Left lung (tissue), 14 donors: ENCODE measurements at places on chromosomes 5 and 9. TPM values are rescaled to one million over a fixed set of nuclear protein-coding genes. Genes with fewer than 3 reads are reported as not detected.

- no peak overlapping the region for H3K4me3 ChIP-seq
- H3K4me1 ChIP-seq, result no peaks in the 10 kb centered on the region
- H3K27me3 ChIP-seq, result no peaks in the 10 kb centered on the region
- no peak overlapping the region for H3K27ac ChIP-seq
These were observed 46.3 kb downstream of the AOPEP start for GRCh38 chr9:94772639-94773303.

- no peak overlapping the region for H3K4me3 ChIP-seq
- no peaks in the 10 kb centered on the region for H3K27me3 ChIP-seq
- peaks cover 23% of the 10 kb centered on the region for H3K4me1 ChIP-seq
- no peak for DNase-seq
- H3K27ac ChIP-seq, result no peak overlapping the region
These were observed 19.5 kb downstream of the DAB2 start for GRCh38 chr5:39405083-39405843.

- no peaks in the 10 kb centered on the region for H3K27me3 ChIP-seq
- no peak for DNase-seq
- peak overlapping the region; percentile 10 for H3K27ac ChIP-seq
- H3K36me3 ChIP-seq, result no peaks in the 10 kb centered on the region
- H3K4me1 ChIP-seq, result peaks cover 8% of the 10 kb centered on the region
- H3K4me3 ChIP-seq, result no peak overlapping the region
These were observed 197.0 kb downstream of the MCTP1 start for GRCh38 chr5:95087816-95088317.

DNA sequence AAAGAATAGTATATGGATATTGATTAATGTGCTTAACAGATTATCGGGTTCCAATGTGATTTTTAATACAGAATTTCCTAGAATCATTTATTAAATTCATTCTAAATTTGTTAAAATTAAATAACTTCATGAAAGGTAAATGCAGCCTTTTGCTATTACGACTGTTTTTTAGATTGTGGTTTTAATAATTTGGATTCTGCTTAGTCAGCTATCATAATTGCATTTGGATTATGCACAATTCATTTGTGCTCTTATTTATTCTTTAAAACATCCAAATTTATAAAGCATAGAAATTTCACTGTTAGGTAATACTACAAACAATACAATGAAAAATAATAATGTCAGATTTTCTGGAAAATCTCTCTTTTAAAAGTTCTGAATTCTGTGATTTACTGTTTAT, 1598.5 kb downstream of the EFNA5 start:
- H3K4me1 ChIP-seq, result no peaks in the 10 kb centered on the region
- H3K27me3 ChIP-seq, result no peaks in the 10 kb centered on the region
- H3K36me3 ChIP-seq, result no peaks in the 10 kb centered on the region
- DNase-seq, result no peak
- no peak overlapping the region for H3K4me3 ChIP-seq

- H3K27ac ChIP-seq, result no peak overlapping the region
- H3K4me1 ChIP-seq, result peaks cover 10% of the 10 kb centered on the region
- DNase-seq, result peak; percentile 73
- H3K4me3 ChIP-seq, result no peak overlapping the region
- H3K27me3 ChIP-seq, result no peaks in the 10 kb centered on the region
These were observed 321.9 kb downstream of the GADD45G start for GRCh38 chr9:89926691-89927220.

DNA sequence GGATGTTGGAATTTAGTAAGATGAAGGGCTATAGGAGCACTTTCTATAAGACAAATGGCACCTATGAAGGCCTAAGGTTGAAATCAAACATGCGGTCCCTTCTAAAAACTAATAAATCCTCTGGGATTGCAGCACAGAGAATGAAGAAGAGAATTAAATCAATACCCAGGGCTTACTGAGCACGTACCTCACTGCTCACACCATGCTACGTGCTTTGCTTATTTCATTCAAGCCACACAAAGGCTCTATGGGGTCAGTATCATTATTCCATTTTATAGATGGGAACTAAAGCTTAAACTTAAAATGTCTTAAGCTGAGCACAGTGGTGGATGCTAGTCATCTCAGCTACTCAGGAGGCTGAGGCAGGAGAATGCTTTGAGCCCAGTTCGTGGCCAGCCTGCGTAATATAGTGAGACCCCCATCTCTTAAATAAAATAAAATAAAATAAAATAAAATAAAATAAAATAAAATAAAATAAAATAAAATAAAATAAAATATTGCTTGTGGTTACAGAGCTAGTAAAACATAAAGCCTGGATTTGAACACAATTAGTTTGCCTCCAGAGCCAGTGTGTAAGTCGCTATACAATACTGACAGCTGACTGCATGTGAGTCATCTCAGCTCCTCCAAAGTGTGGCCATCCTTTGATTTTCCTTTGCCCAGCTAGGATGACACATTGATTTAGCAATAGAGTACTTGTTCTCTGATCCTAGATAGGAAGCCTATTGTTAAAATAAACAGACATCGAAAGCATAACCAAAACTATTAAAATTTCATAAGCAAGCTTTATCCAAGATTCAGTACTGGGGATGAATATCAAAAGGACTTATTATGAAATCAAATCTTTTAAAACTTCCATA, 20.9 kb upstream of the DPYSL3 start:
- H3K4me3 ChIP-seq, result no peak overlapping the region
- no peak for DNase-seq
- no peak overlapping the region for H3K27ac ChIP-seq
- no peaks in the 10 kb centered on the region for H3K36me3 ChIP-seq

DNA sequence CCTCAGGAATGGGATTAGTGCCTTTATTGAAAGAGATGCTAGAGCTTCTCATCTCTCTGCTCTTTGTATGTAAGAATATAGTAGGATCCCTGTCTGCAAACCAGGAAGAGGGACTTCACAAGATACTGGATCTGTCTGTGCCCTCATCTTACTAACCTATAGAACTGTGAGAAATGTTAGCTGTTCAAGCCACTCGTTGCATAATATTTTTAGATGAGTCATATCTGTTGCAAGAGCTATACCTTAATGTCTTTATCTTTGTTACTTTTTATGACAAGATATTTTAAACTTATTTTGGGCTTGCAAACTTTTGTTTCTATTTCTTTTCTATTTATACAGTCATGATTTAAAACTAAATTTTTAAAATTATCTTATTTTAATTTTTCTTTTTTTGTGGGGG, 1296.8 kb upstream of the CDH6 start:
- DNase-seq, result no peak
- no peak overlapping the region for H3K27ac ChIP-seq
- no peaks in the 10 kb centered on the region for H3K4me1 ChIP-seq
- H3K4me3 ChIP-seq, result no peak overlapping the region
- H3K27me3 ChIP-seq, result no peaks in the 10 kb centered on the region
- H3K36me3 ChIP-seq, result no peaks in the 10 kb centered on the region

DNA sequence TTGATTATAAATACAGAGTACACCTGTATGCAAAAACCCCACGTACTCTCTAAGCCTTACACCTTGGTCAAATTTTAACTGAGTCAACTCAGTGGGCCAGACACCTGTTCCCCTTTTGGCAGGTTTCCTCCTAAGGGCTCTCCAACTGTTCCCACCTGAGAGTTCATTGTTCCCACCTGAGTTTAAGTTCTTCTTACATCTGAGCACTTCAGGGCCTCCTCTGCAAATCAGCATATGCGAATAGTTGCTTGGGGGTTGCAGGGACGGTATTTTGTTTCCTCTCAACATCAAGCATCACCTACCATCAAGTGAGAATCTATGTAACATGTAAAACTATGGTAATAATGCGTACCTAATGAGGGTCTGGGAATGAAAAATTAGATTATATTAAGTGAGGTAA, 300.0 kb downstream of the PIK3R1 start:
- H3K4me1 ChIP-seq, result no peaks in the 10 kb centered on the region
- no peak overlapping the region for H3K4me3 ChIP-seq
- no peak for DNase-seq

GRCh38 chr9:136220017-136220729, 15.2 kb upstream of the LHX3 start:
- H3K27ac ChIP-seq, result no peak overlapping the region
- no peak overlapping the region for H3K4me3 ChIP-seq
- H3K27me3 ChIP-seq, result no peaks in the 10 kb centered on the region

DNA sequence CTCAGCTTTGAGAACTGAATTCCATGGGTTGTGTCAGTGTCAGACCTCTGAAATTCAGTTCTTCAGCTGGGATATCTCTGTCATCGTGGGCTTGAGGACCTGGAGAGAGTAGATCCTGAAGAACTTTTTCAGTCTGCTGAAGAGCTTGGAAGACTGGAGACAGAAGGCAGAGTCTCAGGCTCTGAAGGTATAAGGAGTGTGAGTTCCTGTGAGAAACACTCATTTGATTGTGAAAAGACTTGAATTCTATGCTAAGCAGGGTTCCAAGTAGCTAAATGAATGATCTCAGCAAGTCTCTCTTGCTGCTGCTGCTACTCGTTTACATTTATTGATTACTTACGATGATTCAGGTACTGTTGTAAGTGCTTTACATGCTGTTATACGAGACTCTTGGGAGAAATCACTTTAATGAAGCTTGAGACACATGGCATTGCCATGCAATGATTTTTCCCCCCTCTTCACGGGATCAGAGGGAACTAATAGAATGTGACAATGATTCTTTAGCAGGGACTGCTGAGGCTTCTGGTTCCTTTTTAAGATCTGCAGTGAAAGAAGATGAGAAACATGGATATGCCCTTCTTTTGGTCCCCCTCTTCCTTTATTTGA, 63.8 kb downstream of the PTTG1 start:
- no peaks in the 10 kb centered on the region for H3K4me1 ChIP-seq
- H3K4me3 ChIP-seq, result no peak overlapping the region
- no peak overlapping the region for H3K27ac ChIP-seq
- H3K27me3 ChIP-seq, result no peaks in the 10 kb centered on the region
- no peak for DNase-seq
- H3K36me3 ChIP-seq, result no peaks in the 10 kb centered on the region

GRCh38 chr9:95003689-95004410, 277.4 kb downstream of the AOPEP start:
- no peak for DNase-seq
- peak overlapping the region; percentile 99 for H3K27ac ChIP-seq
- peaks cover 40% of the 10 kb centered on the region for H3K27me3 ChIP-seq
- H3K36me3 ChIP-seq, result no peaks in the 10 kb centered on the region

DNA sequence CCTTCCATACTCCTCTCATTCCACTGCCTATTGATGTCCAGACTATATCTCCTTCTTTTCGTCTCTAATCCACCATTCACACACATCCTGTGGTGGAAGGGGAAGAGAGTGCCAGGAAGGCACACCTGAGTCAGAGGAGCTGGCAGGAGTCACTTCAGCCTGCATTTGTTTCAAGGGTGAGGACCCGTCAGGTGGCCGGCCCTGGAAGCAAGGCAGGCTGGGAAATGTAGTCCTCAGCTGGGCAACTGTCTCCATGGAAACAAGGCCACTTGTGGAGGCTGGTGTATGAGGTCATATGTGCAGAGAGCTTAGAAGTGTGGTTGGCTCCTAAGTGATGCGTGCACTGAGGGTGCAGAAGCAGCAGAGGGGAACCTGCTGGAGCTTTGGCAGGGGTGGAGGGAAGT, 278.4 kb downstream of the NSG2 start:
- H3K4me1 ChIP-seq, result no peaks in the 10 kb centered on the region
- no peaks in the 10 kb centered on the region for H3K36me3 ChIP-seq
- H3K27ac ChIP-seq, result no peak overlapping the region
- H3K4me3 ChIP-seq, result no peak overlapping the region

GRCh38 chr5:53369681-53370080, 110.7 kb upstream of the FST start:
- H3K36me3 ChIP-seq, result no peaks in the 10 kb centered on the region
- no peak overlapping the region for H3K4me3 ChIP-seq
- no peak overlapping the region for H3K27ac ChIP-seq
- DNase-seq, result no peak

DNA sequence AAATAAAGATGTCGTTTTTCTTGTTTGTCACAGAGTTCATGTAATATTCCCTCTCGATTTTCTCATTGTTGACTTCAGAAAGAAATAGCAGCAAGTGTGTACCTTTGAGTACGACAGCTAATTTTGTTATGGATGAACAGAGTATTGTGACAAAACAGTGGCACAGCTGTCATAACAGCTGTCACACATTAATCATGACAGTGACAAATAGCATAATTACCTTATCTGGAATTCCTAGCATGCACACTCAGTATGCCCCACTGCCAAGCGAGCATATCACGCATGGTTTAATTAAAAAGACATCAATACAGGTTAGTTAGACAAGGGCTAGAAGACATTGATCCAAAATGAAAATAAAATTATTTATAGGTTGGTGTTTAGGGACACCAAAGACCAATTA, 375.1 kb downstream of the SPATA31D1 start:
- no peak for DNase-seq
- H3K27me3 ChIP-seq, result no peaks in the 10 kb centered on the region

DNA sequence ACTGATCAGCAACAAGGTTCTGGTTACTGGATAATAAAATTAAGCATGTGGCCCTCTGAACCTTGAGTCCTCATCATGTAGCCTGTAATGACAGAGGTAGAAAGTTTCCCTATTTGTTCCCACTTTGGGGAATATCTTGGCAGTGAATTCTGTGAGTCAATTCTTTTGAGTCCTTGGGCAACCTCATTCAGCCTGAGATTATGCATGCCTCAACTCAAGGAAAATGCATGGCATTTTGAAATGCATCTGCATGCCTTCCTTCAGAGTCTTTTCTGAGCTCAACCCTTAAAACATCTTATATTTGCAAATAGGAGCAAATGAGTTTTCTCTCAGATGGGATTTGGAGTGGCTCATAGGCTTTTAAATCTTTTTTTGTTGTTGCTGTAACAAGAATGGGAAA, 218.1 kb upstream of the CD180 start:
- H3K27ac ChIP-seq, result no peak overlapping the region
- no peaks in the 10 kb centered on the region for H3K27me3 ChIP-seq
- H3K36me3 ChIP-seq, result no peaks in the 10 kb centered on the region
- no peak for DNase-seq
- H3K4me1 ChIP-seq, result no peaks in the 10 kb centered on the region
- no peak overlapping the region for H3K4me3 ChIP-seq

DNA sequence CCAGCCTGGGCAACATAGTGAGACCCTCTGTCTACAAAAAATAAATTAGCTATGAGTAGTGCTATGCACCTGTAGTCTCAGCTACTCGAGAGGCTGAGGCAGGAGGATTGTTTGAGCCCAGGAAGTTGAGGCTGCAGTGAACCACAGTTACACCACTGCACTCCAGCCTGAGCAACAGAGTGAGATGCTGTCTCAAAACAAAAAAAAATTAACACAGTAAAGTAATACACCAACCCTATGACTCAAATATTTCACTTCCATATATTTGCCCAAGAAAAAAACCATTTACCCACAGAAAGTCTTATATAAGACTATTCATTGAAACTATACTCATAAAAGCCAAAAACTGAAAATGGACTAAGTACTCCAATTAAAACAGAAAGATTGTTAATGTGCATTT, 16.2 kb downstream of the SMIM23 start:
- DNase-seq, result no peak
- H3K4me1 ChIP-seq, result no peaks in the 10 kb centered on the region
- H3K4me3 ChIP-seq, result no peak overlapping the region
- H3K36me3 ChIP-seq, result no peaks in the 10 kb centered on the region

Gene NR5A1
- not detected for total RNA-seq

Gene PCA3
- total RNA-seq, result not detected

Gene LCN2
- total RNA-seq, result 37.7 TPM

Gene NOXA1
- total RNA-seq, result 8.7 TPM

Gene DCAF12
- total RNA-seq, result 45.8 TPM

Gene SLC36A3
- total RNA-seq, result not detected

Gene CCNJL
- 19.6 TPM for total RNA-seq
